ENCODE measurements at places on chromosomes 7 and 10.

- DNase-seq: no peak
These were observed 371.7 kb upstream of the IGFBP3 start for GRCh38 chr7:46292741-46293140.

DNA sequence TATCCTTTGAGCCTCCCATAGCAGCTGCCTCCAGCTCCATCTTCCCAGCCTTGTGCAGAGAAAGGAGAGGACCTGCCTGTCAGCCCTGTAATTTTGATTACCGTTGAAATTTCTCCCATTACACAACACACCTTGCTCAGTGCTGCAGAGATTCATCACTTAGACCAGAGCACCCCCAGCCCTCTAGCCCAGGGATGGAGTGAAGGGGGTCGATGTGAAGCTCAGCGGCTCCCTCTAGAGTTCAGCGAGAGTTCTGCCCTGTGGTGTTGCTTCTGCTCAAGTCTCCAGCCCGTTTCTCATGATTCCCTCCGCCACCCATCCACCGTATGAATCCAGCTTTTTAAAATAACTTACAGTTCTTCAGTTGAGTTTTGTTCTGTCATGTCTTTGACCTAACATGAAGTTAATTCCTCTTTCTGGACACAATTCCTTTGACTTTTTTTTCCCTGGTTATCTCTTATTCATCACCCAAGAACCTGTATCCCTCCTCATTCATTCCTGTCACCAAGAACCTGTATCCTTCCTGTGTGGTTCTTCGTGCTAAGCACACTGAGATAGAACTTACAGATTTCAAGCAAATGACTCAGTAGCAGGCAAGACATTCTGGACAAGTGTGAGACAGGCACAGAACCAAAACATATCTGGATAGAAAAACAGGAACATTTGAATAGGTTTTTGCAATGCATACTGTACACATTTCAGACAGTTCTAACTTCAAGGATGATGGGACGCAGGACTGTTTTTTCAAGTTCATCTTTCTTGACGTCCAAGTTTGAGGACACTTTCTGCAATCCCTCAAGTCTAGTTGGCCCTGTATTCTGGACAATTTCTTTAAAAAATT lies 35.0 kb upstream of the ZNF32 start:
- DNase-seq: no peak

DNA sequence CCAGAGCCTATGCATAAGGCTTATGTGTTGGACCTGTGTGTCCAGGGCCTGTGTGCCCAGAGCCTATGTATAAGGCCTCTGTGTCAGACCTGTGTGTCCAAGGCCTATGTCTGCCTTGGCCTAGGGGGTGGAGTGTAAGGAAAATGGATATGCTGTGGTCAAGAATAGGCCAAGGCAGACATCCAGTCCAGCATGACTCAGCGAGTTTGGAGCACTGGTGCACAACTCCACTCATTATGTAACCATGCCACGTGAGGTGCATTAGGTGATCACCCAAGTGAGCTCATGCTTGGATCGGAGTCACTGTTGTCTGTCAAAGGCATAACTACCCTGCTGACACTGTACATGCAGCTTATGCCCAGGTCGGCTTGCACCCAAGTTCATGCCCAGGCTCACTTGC lies 238.9 kb downstream of the CACNA2D1 start:
- no peak for DNase-seq

GRCh38 chr10:79184145-79184625 lies 115.4 kb downstream of the ZMIZ1 start:
- DNase-seq: no peak

- no peak for DNase-seq
These were observed 4.5 kb upstream of the DNMBP start for GRCh38 chr10:100014071-100014762.

- no peak for DNase-seq
These were observed 2.2 kb downstream of the TRIM56 start for GRCh38 chr7:101087334-101088068.

DNA sequence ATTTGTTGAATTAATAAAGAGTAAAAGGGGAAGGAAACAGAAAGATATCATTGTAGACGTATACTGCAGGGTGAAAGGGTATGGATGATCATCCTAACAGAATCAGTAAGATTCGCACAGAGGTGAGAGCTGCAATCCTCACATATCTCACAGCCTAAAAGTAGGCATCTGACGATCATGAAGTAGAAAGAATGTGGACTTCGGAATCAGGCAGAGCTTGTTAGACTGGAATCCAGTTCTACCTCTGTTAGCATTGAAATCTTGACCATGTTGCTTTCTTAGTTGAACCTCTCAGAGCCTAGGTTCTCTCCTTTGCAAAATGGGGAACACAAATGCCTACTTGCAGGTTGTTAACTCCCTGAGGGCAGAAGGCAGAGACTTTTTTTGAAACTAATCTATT lies 320.0 kb upstream of the C7orf33 start:
- no peak for DNase-seq

Measured in cerebellar nuclear complex (tissue), 1 donor.